Activated CD4-positive, alpha-beta T cell treated with anti-CD3 and anti-CD28 coated beads, Interleukin-10, Interleukin-2, amounts not matched to agents 100 ng/mL and 50 ng/mL, durations not matched to agents 16 hours and 8 hours (primary cell): ENCODE measurements at places on chromosomes 7 and 10.

DNA sequence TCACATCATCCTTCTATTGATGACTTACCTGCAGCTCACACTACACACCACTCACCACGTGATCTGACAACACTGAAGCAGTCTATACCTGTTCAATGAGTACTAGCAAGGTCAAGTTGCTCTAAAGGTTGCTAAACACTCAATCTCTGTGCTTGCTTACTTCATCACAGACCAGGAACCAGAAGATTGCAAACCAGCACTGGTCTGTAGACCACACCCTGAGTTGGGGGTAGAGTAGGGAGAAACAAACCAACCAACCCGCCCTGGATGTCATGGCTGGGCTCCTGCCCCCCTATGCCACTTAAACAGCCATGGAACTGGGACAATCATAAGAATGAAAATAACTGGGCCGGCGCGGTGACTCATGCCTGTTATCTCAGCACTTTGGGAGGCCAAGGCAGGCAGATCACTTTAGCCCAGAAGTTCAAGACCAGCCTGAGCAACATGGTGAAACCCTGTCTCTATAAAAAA, 19.6 kb downstream of the DLG5 start:
- DNase-seq: no peak

GRCh38 chr10:96254976-96255375, 16.4 kb downstream of the BLNK start:
- DNase-seq: no peak

DNA sequence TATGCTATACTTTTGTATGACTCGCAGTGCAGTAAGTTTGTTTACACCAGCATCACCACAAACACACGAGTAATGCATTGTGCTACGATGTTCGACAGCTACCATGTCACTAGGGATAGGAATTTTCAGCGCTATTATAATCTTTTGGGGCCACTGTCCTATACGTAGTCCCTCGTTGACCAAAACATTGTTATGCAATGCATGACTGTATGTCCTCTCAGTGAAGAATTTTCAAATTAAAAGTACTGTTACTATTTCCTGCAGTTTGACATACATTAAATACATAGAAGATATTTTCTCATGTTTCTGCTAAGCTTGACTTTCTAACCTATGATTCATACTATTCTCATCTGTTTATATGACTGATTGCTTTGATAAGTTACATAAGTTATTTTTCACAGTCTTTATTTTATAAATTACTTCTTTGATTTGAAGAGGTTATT, 203.6 kb downstream of the VTI1A start:
- DNase-seq: no peak

GRCh38 chr7:128388145-128388485, 21.7 kb downstream of the IMPDH1 start:
- no peak for DNase-seq

DNA sequence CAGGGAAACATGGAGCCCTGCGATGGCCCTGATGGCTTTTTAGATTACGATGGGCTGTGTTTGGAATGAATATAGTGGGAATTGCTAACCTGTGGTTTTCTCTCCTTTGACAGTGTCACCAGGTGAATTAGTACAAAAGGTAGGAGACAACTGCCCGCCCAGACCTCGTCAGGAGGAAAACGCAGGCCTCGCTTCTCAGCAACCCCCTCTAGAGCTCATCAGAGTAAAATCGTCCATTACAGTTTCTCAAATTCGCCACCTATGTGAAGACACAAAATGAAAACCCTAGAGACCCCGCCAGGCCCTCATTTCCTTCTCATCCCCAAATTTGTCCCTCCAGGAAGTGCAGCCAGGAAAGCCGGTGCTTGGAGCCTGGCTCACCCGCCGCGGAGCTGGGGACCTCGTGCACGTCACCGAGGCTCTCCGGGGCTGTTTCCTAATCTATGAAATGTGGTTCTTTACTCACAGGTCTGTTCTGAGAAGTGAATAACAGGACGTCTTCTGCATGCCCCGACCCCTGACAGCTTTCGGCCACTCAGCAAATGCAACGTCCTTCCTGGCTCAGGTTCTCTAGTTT, 143.7 kb downstream of the VIPR2 start:
- DNase-seq: no peak

DNA sequence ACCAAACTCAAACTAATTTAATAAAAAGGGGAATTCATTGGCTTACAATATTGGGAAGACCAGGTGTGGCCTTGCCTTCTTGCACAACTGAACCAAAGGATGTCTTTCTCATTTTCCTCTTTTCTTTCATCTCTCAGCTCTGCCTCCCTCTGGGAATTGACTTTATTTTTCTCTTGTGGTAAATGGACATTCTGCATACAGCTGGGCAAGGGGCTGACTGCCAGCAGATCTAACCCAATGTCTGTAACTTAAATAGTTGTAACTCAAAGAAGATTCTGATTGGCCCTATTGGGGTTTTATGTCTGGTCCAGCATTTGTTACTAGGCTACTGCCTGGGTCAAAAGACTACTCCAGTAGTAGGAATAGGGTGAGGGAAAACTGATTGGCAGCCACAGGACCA, 15.3 kb downstream of the PTTG1IP2 start:
- no peak for DNase-seq

DNA sequence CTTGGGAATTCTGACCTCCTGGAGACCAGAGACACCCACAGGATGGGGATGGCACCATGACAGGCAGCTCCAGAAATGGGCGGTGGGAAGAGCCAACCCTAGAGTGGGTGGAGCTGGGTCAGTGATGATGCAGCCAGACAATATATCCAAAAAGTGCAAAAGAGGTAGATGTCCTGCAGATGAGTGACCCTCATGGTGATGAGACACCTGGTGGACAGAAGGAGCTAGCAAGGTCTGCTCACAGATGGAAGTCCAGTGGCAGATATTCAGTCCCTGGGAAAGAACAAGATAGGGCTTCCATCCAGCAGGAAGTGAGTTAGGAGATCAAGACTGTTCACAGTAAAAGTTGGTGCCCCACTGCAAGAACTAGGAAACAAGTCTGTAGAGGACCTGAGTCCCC, 19.2 kb upstream of the GRB10 start:
- no peak for DNase-seq

DNA sequence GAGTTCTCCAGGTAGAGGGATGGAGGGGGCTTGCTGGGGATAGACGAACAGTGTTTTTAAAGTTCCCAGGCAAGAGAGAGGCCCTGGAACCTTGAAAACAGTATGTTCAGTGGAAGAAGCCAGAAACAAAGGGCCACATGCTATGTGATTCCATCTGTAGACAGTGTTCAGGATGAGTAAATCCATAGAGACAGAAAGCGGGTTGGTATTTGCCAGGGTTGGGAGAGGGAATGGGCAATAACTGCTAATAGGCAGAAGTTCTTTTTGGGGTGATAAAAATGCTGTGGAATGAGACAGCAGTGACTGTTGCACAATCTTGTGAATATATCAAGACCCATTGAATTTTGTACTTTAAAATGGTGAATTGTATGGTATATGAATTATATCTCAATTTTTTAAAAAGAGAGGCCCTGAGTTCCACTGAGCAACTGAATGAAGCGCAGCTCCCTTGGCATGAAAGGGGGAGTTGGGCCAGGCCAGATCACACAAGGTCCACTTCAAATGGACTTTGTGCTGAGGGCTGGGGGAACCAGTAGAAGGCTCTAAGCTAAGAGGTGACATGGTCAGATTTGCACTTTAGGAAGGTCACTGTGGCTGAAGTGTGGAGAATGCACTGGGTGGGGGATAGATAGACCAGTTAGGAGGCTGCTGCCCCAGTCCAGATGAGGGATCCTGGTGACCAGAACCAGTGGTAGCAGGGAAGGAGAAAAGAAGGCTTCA, 34.0 kb downstream of the LEP start:
- DNase-seq: no peak

DNA sequence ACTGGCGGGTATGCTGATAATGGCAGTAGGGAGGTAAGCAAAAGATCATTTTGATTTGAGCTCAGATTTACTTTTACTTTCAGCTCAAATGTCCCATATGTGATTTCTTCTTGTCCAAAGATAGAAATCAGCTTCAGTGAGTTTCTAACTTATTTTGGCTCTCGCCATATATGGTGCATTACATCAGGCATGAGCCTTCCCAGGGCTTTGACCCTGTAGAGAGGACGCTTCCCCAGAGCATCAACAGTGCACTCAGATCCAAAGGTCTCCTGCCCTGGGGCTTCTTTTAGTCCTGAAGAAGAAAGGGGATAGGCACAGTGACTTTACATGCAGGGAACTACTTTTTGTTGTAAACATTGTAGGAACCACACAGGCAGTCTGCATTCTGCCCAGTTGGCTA, 128.6 kb upstream of the PDLIM1 start:
- no peak for DNase-seq

DNA sequence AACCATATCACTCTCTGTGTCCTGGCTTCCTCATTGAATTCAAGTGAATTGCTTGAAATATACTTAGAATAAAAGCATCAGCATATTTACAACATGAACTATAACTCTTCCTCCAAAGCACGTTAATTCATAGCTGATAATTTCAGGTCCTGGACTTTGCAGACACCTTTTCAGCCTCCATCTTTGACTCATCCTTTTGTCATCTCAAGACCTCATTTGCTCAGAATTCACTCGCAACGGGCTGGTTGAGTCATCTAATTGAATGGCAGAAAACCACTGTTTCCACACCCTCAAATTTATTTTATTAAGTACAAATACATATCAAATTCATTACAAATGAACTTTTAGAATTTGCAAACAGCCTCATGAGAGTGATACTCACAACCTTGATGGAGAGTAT, 545.7 kb downstream of the GATA3 start:
- peak; percentile 58 for DNase-seq

- DNase-seq: no peak
Observed at GRCh38 chr7:34162027-34162565, 256.8 kb downstream of the BMPER start.

DNA sequence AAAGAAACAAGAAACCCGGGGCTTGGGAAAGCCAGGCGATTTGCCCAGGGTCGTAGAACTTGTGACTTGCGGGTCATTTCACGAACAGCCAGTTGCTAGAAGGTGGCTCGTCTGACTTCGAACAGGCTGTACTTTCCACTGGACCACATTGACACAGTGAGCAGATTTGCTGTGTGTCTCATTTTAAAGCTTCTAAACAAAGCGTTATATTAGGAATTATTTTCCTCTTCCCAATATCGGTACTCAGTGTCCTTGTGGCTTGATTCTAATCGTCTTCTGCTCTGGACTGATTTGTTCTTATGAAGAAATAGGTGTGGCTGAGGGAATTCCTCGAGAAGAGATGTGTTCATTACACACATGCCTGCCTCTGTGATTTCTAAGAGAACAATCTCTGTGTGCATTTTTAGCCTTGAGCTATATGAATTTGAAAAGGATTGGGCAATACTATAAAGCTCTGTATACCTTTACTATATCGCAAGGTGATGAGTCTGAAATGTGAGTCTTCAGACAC, 150.0 kb upstream of the PRR15 start:
- no peak for DNase-seq

DNA sequence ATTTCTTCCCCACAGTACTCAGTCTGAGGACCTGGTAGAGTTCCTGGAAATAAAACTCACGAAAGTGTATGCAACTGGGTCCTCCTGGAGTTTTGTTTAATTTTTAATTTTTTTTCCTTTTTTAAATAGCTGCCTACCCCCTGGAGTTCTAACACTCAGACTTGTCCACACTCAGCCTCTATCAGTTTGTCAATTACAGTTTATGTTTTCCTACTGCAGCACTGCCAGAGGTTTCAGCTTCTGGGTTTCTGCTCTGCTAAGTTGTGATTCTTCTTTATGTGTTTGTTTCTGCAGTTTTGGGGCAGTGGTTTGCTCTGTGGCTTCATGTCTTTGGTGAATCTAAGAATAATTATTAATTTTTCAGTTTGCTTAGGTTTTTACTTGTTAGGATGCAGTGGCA, 59.2 kb downstream of the TBC1D12 start:
- DNase-seq: no peak

DNA sequence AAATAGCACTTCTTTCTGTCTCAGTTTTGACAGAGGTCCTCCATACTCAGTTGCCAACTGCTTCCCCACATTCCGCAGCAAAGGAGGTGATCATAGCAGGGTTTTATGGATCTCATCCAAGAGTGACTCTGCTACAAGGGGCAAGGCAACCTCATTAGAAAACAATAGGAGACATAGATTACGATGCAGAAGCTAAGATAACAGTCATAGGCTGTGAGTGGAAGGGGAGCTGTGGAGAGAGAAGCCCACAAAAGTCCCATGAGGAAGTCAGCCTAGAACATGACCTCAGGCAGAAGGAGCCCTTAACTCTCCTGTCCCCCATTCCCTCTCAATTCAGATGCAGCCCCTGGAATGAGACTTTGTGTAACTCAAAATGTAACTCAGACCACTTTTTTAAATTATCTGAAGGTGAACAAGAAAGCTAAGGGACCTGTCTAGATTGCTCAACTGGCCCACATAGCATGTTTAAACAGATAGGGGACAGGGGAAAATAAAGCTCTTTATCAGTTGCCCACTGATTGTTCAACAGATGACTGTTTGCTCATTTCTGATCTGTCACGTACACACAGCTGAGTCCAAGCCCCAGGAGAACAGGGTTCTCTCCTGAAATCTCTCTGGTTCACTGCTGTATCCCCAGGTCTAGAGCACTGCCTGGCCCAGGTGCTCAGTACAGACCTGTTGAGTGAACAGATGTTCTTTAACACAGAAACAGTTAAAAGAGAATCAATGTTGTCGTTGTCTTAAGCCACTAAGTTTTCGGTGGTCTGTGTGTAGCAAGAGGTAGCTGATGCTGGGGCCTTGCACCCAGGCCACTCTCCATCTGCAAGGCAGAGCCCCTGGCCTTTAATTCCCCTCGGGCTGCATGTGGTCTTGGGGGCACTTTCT, 1.5 kb upstream of the NCOA4 start:
- no peak for DNase-seq

GRCh38 chr7:23833405-23833804, 123.4 kb downstream of the STK31 start:
- DNase-seq: no peak

GRCh38 chr10:20090831-20091230, 274.6 kb downstream of the PLXDC2 start:
- DNase-seq: no peak

DNA sequence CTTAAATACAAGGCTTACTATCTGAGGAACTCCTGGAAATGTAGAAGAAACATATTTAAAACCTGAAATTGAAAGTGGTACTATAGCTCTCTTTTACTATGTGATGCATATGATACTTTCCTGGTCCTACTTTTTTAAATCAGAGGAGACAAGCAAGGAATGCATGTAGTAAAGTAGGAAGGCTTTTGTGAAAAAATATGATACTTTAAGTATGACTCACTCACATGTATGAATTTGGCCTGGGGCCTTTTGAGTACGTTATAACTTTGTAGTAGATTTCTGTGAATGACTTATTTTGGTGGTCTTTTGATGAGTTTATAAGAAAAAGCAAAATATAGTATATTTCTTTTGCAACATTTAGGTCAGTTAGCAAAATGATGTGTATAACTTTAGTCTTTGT, 53.8 kb downstream of the TAX1BP1 start:
- no peak for DNase-seq
